Caco-2 (cell line): ENCODE measurements at places on chromosomes 2 and 18.

DNA sequence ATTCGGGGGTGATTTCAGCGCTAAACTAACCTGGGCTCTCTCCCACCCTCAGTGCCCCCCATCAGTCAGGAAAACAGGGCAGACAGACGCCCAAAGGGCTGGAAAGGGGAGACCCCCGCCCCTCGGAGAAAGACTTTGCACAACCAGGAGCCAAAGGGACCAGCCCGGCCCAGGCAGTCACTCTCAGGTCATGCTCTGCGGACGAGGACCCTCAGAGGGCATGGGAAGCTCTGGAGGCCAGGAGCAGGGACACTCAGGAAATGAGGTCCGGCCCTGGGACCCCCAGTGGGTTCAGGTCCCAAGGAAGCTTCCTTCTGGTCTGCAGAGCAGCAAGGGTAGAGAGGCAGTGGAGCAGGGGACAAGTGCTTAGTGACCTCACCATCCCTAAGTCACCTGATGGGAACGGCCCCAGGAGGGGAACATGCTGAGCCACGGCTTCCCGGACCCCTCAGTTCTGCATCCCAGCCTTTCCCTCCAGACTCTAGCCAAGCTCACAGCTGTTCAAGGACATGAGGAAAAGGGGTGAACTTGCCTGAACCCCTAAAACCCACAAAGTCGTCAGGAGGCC is 88.0 kb upstream of the GPC1 start:
- no peak for DNase-seq

DNA sequence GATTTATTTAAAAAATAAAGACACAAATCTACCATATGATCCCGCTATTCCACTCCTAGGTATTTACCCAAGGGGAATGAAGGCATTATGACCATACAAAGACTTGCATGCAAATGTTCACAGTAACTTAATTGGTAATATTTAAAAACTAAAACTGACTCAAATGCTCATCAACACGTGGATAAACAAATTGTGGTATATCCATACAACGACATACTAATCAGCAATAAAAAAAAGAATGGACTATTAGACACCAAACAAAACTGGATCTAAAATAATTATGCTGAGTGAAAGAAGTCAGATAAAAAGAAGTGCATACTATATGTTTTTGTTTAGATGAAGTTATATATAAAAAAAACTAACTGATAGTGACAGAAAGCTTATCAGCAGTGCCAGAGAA is 428.3 kb downstream of the ZEB2 start:
- DNase-seq = no peak

DNA sequence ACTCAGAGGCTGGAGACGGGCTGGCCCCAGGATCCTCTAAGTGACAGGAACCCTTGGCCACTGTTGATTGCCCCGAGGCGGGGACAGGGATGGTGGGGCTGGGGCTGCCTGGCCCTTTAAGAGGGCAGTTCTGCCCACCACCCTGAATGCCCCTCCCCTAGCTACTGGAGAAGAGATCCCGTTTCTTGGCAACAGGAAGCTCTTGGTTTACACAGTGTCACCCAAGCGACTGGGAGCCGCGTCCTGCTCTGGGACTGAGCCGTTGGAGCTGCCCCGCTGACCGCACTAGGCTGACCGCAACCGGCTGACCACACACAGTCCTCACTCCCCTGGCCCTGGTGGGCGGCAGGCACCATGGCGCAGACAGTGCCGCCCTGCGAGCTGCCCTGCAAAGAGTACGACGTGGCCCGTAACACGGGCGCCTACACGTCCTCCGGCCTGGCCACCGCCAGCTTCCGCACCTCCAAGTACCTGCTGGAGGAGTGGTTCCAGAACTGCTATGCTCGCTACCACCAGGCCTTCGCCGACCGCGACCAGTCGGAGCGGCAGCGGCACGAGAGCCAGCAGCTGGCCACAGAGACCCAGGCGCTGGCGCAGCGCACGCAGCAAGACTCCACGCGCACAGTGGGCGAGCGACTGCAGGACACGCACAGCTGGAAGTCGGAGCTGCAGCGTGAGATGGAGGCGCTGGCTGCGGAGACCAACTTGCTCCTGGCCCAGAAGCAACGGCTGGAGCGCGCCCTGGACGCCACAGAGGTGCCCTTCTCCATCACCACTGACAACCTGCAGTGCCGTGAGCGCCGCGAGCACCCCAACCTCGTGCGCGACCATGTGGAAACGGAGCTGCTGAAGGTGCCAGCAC is at the start of gene TEKT4:
Gene TEKT4, plus strand, starts transcription at position 205 of the 862 bp plus-strand sequence. Its CDS starts 150 bp downstream, at position 355.
- DNase-seq = no peak

- no peak for DNase-seq
These were observed 117.3 kb downstream of the MIB1 start for GRCh38 chr18:21857871-21858270.

DNA sequence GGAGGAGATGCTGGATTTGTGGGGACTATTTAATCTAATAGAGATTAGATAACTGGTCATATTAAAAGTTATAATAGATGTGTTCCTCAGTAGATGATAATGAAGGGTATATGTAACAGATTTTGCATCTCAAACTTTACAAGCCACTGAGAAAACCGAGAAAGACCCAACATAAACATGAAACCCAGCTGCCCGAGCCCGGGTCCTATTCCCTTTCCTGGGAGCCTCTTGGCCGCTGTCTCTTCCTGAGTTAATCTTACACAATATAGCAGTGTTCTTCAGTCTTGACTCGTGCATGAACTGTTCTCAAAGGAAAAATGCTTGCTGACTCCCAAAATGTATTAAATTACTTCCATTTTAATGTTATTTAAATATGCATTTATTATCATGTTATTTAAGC is 94.5 kb downstream of the COPS8 start:
- DNase-seq = no peak

- DNase-seq = peak; percentile 30
These were observed 48.9 kb downstream of the CDH2 start for GRCh38 chr18:28127763-28128658.

DNA sequence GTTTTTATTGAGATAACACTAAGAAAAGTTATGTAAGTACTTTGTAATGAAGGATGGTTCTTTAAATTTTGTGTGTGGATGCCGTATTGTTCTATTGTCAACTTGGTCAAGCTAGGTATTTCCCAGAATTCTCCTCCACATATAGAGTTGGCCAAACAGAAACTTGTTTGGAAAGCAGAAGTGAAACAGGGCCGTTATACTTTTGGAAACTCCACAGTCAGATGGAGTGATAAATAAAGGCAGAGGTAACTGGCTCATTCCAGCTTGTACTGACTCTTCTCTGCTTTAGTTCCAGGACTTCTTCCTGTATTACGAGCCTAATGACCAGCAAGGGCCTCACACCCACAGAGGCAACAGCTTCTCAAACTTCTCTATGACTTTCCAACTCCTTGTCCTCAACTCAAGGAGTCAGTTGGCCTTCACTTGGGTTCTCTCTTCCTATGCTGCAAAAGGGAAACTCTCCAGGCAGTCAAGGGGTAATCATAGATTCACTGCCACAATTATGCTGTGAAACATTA is 16.4 kb upstream of the STARD7 start:
- DNase-seq = no peak
